RWPE2 (cell line): ENCODE measurements at places on chromosomes 1 and 21.

GRCh38 chr21:38448671-38449385, 49.4 kb downstream of the ERG start:
- DNase-seq: no peak

GRCh38 chr1:182054698-182055326, 6.7 kb downstream of the ZNF648 start:
- no peak for DNase-seq

GRCh38 chr21:40732253-40733023, 114.5 kb downstream of the DSCAM start:
- DNase-seq: no peak

GRCh38 chr1:52216907-52217458, 75.1 kb downstream of the ZFYVE9 start:
- DNase-seq: no peak

DNA sequence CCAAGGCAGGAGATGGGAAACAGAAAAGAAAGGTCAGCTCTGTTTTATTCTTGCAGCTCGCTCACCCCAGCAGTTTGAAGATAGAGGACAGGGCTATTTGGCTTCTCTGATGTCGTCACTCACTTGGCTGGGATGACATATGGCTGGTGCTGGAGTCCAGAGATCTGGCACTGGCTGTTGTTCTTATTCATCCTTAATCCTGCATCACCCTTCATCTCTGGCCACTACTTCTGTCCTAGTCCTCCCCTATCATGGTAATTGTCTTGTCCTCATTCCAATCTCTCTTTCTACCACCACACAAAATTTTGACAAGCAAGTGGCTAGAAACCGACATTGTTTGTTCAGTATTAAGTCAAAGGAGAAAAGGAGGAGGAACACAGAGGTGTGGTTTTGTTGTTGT, 103.8 kb upstream of the PDE4B start:
- no peak for DNase-seq
